Brain (organoid and tissue), 16 donors: ENCODE measurements at places on chromosomes 2 and 18. TPM values are rescaled to one million over a fixed set of nuclear protein-coding genes. Genes with fewer than 3 reads are reported as not detected.

Gene TACR1
- polyA plus RNA-seq = 0.32 TPM

Gene TTN
- not detected for polyA plus RNA-seq

Gene MATN3
- 2.0 TPM for polyA plus RNA-seq

Gene PRKRA
- 54.4 TPM for polyA plus RNA-seq

Gene CHRND
- not detected for polyA plus RNA-seq

Gene SCN3A
- 10.8 TPM for polyA plus RNA-seq

Gene GREB1
- 11.3 TPM for polyA plus RNA-seq

Gene IHH
- polyA plus RNA-seq = not detected

Gene ST8SIA3
- 38.4 TPM for polyA plus RNA-seq

Gene CAB39
- polyA plus RNA-seq = 22.9 TPM

Gene LAMA1
- 0.32 TPM for polyA plus RNA-seq

Gene DOCK10
- 10.0 TPM for polyA plus RNA-seq

Gene LRP1B
- polyA plus RNA-seq = 0.98 TPM

Gene FIGN
- 3.6 TPM for polyA plus RNA-seq

Gene HTR2B
- polyA plus RNA-seq = not detected

Gene EVX2
- polyA plus RNA-seq = 0.14 TPM

Gene GYPC
- 12.9 TPM for polyA plus RNA-seq

Gene TMEM200C
- polyA plus RNA-seq = 4.3 TPM

Gene CCDC102B
- polyA plus RNA-seq = 3.0 TPM

Gene ABCB6
- 24.3 TPM for polyA plus RNA-seq

Gene ZBTB14
- 9.9 TPM for polyA plus RNA-seq

Gene SERPINB7
- not detected for polyA plus RNA-seq

Gene KCNK3
- 6.8 TPM for polyA plus RNA-seq

Gene ERBB4
- polyA plus RNA-seq = 0.81 TPM

Gene MC2R
- polyA plus RNA-seq = not detected

Gene GKN1
- not detected for polyA plus RNA-seq

Gene ADD2
- polyA plus RNA-seq = 67.0 TPM

Gene TMEM18
- 30.6 TPM for polyA plus RNA-seq

Gene G6PC2
- not detected for polyA plus RNA-seq

Gene FSIP2
- polyA plus RNA-seq = not detected

Gene PLCD4
- polyA plus RNA-seq = 9.7 TPM

Gene KCNG3
- polyA plus RNA-seq = 0.41 TPM

Gene RPRM
- 29.6 TPM for polyA plus RNA-seq

Gene SLC14A1
- 16.2 TPM for polyA plus RNA-seq

Gene OTOS
- 3.5 TPM for polyA plus RNA-seq

Gene CD8B2
- 1.6 TPM for polyA plus RNA-seq

Gene HOXD11
- polyA plus RNA-seq = 5.1 TPM

Gene C2orf80
- polyA plus RNA-seq = 3.3 TPM

Gene HOXD8
- 10.0 TPM for polyA plus RNA-seq

Gene GALNT14
- polyA plus RNA-seq = 2.5 TPM

Gene ERLEC1
- 16.8 TPM for polyA plus RNA-seq

Gene SP110
- polyA plus RNA-seq = 5.1 TPM

Gene MTCL1
- 26.5 TPM for polyA plus RNA-seq
